ENCODE measurements at places on chromosomes 12 and 14. TPM values are rescaled to one million over a fixed set of nuclear protein-coding genes. Genes with fewer than 3 reads are reported as not detected.

The KLHDC1 gene
- total RNA-seq: 10.1 TPM

The EIF2S3B gene
- 0.69 TPM for total RNA-seq

The SMCO2 gene
- 0.52 TPM for total RNA-seq

The TMEM30B gene
- total RNA-seq: 81.7 TPM

The SMAGP gene
- 9.3 TPM for total RNA-seq

The CLEC4C gene
- total RNA-seq: not detected

The NEMP1 gene
- 10.0 TPM for total RNA-seq

DNA sequence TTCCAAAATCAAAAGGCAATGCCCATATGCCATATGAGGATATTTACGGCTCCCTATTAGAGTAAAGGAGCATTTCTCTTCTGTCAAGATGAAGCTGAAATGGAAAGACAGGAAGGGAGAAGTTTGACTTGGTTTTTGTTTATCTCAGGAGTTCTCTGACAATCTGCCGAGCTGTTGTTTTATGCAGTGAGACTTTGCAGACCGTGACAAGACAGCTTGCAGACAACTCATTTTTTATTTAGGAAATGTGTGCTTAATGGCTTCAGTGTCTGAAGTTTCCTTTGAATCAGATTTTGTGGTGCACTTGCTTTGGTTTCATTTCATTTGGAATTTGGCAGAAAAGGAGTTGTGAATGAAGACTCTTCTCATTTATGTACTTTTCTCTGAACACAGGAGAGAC lies 145.4 kb downstream of the C12orf50 start:
- DNase-seq: no peak

GRCh38 chr12:70557583-70558191 lies 79.5 kb downstream of the PTPRB start:
- DNase-seq: no peak

- no peak for DNase-seq
Measured at GRCh38 chr12:46390304-46390703, 17.7 kb upstream of the SLC38A2 start.

DNA sequence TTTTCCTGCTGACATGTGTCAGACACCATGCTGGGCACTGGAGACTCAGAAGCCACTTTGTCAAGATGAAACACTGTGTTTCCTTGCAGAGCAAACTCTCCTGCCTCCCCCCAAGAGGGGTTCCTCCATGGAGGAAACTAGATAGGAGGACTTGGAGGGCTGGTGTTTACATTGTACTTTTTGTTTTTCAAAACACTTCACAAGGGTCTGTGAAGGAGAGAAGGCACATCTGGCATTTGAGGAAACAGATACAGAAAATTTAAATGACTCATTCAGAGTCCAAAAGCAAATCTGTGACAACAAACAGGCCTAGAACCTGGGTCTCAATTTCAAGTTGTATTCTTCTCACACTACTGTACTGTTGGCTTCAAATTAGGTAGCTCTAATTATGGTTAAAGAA lies 6.7 kb upstream of the CDKL1 start:
- no peak for DNase-seq

DNA sequence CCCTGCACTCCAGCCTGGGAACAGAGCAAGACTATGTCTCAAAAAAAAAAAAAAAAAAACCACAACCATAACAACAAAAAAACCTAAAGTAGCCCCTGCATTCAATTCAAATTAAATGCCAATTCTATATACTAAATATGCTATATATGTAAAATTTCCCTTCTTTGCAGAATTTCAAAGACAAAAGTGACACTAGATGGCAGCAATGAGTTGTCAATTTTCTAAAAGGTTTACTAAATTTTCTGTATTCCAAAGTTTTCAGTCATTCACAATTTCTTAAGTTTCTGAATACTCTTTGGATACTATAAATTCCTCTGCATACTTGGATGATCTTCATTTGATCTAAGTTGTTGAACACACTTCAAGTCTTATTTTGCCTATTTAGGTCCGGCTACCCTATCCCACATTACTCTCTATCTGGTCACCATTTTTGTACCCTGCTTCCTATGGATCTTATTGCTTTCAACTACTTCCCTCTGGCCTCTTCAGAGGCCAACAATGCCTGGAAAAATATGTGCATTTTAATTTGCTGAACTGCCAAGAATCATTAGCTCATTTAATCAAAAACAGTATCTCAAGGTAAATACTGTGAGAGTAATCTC lies 27.9 kb downstream of the HNRNPC start:
- no peak for DNase-seq

DNA sequence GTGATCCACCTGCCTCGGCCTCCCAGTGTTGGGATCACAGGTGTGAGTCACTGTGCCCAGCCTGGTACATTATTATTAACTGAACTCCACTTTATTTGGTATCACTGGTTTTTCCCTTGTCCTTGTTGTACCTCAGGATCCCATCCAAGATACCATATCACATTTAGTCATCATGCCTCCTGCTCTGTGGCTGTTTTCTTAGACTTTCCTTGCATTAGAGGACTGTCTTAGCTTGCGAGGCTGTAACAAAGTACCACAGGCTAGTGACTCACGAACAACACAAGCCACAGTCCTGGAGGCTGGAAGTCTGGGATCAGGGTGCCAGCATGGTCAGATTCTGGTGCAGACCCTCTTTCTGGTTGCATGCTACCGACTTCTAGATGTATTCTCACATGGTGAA lies 12.2 kb downstream of the KLC1 start:
- DNase-seq: no peak

- DNase-seq: no peak
Measured at GRCh38 chr12:64385468-64385867, 5.1 kb downstream of the C12orf56 start.

DNA sequence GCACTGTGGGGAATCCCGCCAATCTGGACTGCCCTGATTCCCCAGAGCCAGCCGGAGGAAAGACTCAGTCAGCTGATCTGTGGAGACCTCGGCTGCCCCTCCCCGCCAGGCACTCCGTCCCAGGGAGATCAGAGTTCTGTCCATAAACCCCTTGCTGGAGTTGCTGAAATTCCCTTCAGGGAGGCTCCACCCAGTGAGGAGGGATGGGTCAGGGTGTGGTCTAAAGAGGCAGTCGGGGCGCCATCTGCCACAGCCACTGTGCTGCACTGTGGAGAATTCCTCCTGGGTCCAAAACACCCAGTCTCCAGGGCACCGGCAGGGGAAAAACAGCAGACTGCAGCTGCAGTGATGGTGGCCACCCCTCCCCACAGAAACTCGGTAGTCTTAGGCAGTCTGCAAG lies 1922.3 kb upstream of the FLRT2 start:
- DNase-seq: no peak

DNA sequence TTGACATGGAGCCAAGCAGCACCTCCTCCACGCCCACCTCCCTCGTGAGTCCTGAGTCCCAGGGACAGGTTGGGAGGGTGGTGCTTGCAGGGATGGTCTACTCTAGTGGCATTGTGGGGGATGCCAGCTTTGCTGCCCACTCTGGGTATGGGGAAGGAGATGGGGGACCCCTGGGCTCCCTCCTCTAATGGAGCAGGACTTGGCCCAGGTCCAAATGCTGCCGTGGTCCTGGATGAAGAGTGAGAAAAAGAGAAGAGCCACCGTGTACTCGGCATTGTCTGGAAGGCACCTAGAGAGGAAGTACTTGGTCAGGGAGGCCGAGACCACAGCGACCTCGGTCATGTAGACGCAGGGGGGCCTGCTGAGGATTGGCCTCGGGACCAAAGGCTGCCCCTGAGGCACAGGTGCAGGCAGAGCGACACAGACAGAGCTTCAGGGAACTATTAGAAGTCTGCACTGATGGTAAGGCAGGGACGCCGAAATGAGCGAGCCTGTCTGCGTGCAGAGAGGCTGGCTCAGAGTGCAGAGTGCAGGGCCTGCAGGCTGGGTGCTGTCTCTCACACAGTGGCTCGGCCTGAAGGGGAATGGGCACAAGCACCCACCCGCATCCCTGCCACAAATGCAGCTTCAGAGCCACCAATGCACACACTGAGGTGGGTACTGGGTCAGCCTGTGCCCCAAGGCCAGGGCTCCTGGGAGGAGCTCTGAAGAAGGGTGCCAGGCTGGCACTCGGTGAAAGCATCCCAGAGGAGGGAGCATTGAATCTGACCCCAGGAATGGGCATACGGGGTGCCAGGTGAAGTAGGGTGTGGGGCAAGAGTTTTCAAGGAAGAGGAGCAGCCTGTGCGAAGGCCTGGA lies 17.4 kb downstream of the NGB start:
- no peak for DNase-seq

GRCh38 chr12:16175840-16176239 lies 101.6 kb downstream of the SLC15A5 start:
- DNase-seq: no peak

- DNase-seq: no peak
Measured at GRCh38 chr14:76781648-76782051, 20.4 kb downstream of the VASH1 start.

DNA sequence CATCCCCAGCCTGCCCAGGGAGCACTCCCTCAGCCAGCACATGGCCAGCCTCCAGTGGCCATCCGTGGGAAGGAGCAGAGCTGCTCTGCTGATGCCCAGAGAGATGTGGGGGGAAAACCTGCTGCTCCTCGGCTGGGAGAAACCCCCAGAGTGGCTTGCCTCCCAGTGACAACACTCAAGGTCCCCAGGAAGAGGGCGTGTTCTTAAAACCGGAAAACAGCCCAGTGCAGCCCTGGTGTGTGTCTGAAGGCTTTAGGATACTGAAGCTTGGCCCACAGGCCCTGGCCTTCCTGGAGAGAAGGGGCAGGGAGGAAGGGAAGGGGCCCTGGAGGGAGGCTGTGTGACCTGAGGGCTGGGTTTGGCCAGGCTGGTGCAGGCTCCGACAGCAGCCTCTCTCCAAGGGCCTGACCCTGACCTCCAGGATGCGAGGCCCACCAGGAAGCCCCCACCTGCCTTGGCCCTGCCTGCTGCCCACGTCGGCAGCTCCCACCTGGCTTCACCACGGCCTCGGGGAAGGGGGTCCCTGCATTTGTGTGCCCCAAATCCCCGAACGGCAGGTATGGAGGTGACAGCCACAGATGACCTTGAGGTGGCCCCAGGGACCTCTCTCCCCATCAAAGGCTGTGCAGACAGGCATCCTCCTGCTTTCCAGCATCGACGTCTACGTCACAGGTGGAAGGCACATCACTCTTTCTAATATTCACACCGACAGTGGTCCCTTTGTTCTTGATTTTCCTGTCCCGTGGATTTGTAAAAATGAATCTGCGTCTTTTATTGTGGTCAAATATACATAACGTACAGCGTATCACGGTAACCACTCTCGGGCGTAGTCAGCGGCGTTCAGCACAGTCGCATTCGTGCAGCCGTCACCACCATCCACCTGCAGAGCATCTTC lies 190.0 kb upstream of the C14orf180 start:
- peak; percentile 63 for DNase-seq

GRCh38 chr14:76348898-76349297 lies 27.0 kb upstream of the ESRRB start:
- DNase-seq: peak; percentile 81

DNA sequence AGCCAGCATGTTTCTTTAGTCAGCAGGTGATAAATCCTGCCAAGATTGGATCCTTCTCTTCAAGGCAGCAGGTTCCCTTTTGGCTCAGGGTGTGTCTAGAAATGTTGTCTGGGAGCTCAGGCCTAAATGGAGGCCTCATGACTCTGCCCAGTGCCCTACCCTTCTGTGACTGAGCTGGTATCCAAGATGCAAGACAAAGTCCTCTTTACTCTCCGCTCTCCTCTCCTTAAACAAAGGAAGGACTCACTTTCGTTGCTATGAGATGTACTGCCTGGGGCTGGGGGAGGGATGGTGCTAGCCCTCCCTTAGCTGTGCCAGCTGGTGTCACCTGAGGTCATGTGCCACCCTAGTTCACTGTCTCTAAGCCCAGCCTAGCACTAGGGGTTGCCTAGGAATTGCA lies 13.8 kb upstream of the TMPRSS12 start:
- DNase-seq: no peak

DNA sequence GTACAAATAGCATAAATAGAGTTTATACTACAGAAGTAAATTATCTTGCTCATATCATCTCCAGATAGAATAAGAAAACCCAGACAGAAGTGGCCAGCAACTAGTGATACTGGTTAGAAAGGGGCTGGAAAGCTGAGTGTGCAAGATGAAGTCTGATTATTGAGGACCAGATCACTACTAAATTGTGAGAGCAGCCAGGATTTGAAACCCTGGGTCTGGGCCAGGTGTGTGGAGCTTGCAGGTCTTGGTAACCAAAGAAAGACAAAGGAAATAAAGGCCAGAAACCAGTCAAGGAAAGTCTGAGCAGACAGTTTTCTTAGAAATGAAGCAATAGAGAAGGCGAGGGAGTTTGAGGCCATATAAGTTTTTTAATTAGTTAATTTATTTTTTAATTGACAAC lies 611.8 kb downstream of the ETNK1 start:
- no peak for DNase-seq

- no peak for DNase-seq
Measured at GRCh38 chr12:86312232-86312631, 56.0 kb upstream of the MGAT4C start.

DNA sequence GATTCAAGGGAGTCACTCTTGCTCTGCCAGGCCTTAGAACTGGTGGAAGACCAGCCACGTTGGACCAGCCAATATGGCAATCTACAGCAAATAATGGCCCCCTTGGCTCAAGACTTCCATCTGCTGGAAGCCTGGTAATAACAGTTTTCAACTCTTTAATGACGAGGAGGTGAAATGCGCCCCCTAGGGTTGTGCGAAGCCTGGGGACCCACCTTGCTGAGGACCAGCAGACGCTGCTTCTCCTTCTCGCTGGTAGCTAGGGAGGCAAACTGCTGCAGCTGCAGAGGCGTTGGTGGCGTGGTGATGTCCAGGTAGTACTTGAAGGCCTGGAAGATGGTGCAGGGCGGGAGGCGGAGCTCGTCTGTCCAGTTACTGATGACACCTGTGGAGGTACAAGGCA lies 41.5 kb upstream of the FBXO21 start:
- DNase-seq: no peak

DNA sequence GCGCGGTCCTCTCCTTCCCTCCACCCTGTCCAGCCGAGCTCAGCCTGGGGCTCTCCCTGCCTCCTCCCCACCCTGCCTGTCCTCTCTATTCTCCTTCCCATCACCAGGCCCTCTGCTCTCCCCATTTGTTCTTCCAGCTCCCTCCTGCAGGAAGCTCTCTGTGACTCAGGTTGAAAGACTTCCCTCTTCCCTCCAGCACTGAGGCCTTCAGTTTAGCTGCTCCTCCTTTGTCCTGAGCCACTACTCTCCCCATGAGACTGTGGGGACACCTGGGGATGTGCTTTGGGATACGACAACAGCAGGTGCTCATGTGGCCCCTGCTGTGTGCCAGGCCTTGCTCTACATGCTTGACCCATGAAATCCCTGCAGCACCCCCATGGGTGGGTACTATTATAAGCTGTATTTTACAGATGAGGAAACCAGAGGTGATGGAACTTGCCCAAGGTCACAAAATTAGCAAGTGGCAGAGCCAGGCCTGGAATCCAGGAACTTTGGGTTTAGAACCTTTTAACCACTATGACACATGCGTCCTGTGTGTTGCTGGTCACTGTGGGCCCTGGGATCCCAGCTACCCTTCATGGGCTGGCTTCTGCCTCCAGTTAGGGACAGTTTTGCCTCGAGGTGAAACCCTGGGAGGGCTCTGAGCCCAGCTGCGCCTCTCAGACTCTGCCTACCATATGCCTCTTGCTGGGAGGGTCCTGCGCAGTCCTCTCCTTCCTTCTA lies 5.5 kb downstream of the KRT80 start:
- DNase-seq: no peak
